Left lobe of liver (tissue), 2 donors: ENCODE measurements at places on chromosomes 11 and 22. TPM values are rescaled to one million over a fixed set of nuclear protein-coding genes. Genes with fewer than 3 reads are reported as not detected.

The RAB1B gene
- total RNA-seq: 58.0 TPM

The OR52M1 gene
- total RNA-seq: not detected

The RASGRP2 gene
- total RNA-seq: 4.2 TPM

The GRM5 gene
- total RNA-seq: not detected

The OR52H1 gene
- 0.18 TPM for total RNA-seq

The CABP7 gene
- not detected for total RNA-seq

- no peak for DNase-seq
These were observed 120.2 kb downstream of the TRIM29 start for GRCh38 chr11:120017582-120018150.

- no peak for DNase-seq
These were observed 680.4 kb downstream of the TBC1D22A start for GRCh38 chr22:47442821-47443220.

DNA sequence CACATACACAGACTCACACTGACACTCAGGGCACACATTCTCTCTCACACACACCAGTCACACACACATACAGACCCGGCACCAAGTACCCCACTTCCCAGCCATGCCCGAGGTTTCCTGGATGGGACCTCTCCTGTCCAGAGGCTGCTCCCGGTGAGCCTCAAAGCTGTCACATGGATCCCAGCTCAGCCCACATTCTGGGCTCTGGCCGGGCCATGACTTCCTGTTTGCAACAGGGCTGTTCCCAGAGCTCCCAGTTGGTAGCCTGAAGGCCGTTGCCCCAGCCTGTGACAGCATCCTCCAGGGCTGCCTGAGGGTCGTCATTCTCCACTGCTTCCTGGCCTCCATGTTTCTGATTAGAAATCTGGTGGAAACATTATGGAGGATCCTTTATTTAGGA, 14.6 kb upstream of the CYP2D6 start:
- DNase-seq: peak; percentile 74

DNA sequence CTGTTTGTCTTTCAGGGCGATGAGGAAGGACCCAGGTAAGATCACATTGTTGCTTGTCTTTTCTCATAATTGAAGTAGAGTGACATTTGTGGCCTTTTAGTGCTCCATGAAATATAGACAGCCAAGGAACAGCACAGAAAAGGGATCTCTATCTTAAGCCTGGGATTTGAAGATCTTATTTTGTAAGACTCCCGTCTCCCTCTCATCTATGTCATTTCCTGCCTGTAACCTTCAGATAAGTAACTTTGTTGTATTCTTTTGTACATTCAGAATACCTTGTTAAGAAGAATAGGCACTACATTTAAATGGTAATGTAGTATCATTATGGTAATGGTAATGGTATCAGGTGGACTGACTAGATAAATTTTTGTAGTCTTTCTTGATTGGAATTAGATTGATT, 72.8 kb downstream of the TRIM44 start:
- no peak for DNase-seq

GRCh38 chr11:119936426-119936825, 201.5 kb downstream of the TRIM29 start:
- no peak for DNase-seq

DNA sequence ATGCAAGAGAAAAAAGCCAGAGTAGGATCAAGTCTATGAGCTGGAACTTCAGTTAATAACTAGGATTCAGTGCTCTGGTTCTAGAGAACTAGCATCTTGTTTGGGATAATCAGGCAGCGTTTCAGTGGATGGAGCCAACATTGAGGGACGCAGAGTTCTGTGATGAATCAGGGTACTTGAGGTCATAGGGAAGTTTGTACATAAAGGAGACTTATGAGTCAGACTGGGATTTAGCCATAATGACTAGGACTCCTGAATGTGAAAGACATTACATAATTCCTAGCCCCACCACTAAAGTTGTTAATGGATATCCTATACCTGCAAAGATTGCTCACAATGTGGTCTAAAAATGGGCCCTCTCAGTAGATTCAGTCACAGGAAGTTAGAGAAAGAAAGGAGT, 6.8 kb downstream of the SLN start:
- DNase-seq: no peak

- no peak for DNase-seq
These were observed 13.8 kb upstream of the OR51M1 start for GRCh38 chr11:5369789-5370188.

DNA sequence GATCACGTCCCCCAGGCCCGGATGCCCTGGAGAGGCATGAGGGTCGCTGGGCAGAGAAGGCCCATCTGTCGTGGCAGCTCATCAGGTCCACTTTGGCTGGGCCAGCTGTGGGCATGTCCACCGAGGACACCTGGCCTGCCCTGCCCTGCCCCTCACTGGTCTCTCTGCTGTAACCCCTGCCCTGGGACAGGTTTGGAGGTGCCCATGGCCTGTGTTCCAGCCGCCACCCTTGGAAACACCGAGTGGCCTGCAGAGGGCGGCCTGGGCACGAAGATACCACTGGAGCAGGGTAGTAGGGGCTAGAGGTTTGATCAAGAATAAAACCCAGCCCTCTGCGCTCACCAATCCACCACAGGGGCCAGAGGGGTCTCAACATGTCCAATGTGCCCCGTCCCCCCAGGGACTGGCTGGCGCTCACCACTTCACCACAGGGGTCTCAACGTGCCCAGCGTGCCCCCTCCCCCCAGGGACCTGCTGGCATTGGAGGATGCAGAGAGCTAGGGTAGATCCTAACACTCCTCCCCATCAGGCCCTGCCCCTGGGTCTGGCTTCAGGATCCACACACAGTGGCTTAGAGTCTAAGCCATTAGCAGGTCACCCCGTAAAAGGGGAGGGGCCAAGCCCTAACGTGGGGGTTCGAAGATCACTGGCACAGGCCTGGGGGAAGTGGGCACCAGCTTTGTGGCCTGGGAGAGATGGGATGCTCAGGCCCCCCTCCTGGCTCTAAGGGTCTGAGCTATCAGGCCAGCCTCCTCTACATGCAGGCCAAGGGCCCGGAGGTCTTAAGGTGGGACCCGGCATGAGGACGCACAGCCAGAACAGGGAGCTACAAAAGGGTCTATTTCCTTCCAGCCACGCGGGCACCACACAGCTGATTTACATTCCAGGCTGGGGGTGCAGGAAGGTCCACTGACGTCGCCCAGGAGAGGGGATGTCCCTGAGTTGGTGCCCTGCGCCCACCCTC, 1.3 kb upstream of the HDAC10 start:
- DNase-seq: peak; percentile 79

DNA sequence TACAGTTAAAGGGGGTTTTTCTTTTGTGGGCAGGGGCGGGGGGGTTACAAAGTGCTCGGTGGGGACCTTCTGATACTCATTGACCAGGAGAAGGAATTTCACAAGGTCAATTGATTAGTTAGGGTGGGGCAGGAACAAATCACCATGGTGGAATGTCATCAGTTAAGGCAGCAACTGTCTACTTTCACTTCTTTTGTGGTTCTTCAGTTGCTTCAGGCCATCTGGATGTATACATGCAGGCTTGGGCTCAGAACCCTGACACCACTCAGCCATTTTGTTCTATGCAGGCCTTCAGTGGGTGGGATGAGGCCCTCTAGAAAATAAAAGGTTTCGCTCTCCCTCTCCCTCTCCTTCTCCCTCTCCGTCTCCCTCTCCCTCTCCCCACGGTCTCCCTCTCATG, 29.6 kb downstream of the TSPAN32 start:
- DNase-seq: no peak
